T-helper 2 cell treated with Interferon-gamma antibody and Interleukin-4, amounts not matched to agents 100 ng/mL and 5 ng/mL, for 36 hours (primary cell): ENCODE measurements at places on chromosomes 5 and 9. TPM values are rescaled to one million over a fixed set of nuclear protein-coding genes. Genes with fewer than 3 reads are reported as not detected.

CTXN3 gene
- not detected in 2 replicates for total RNA-seq

AK8 gene
- 0.16 TPM in 1 of 2 replicates, not detected in the other for total RNA-seq

CDH9 gene
- not detected in 2 replicates for total RNA-seq

C6 gene
- total RNA-seq, result not detected in 2 replicates

PCDHB14 gene
- total RNA-seq, result not detected in 2 replicates

PLAC8L1 gene
- total RNA-seq, result 1.1 TPM in 1 of 2 replicates, not detected in the other

CTNNA1 gene
- total RNA-seq, result 40.1 and 53.5 TPM in 2 replicates

CTNND2 gene
- not detected in 2 replicates for total RNA-seq

DMRT2 gene
- 0.52 and 0.61 TPM in 2 replicates for total RNA-seq

SCGB3A2 gene
- not detected in 2 replicates for total RNA-seq

C9 gene
- total RNA-seq, result not detected in 2 replicates

FOXD4L4 gene
- total RNA-seq, result 0.09 and 0.23 TPM in 2 replicates

NMUR2 gene
- total RNA-seq, result not detected in 2 replicates

CACNA1B gene
- not detected in 2 replicates for total RNA-seq

PRRT1B gene
- not detected in 2 replicates for total RNA-seq

FGF18 gene
- total RNA-seq, result 0.20 TPM in 1 of 2 replicates, not detected in the other

ANGPTL2 gene
- not detected in 2 replicates for total RNA-seq

ECM2 gene
- not detected in 2 replicates for total RNA-seq

PARP8 gene
- 62.9 and 66.3 TPM in 2 replicates for total RNA-seq

PCSK1 gene
- not detected in 2 replicates for total RNA-seq

EIF4EBP3 gene
- total RNA-seq, result 6.0 and 6.7 TPM in 2 replicates

KCTD16 gene
- total RNA-seq, result not detected in 2 replicates

GZMA gene
- total RNA-seq, result 738 and 757 TPM in 2 replicates

SLC27A6 gene
- total RNA-seq, result not detected in 2 replicates

PPP2R2B gene
- 0.52 and 0.80 TPM in 2 replicates for total RNA-seq

AP3S1 gene
- total RNA-seq, result 68.7 and 69.4 TPM in 2 replicates

LHX6 gene
- not detected in 2 replicates for total RNA-seq

PPP1R26 gene
- 1.0 and 1.1 TPM in 2 replicates for total RNA-seq
